Activated CD4-positive, alpha-beta T cell treated with anti-CD3 and anti-CD28 coated beads for 4 hours (primary cell): ENCODE measurements at places on chromosomes 5 and 9.

DNA sequence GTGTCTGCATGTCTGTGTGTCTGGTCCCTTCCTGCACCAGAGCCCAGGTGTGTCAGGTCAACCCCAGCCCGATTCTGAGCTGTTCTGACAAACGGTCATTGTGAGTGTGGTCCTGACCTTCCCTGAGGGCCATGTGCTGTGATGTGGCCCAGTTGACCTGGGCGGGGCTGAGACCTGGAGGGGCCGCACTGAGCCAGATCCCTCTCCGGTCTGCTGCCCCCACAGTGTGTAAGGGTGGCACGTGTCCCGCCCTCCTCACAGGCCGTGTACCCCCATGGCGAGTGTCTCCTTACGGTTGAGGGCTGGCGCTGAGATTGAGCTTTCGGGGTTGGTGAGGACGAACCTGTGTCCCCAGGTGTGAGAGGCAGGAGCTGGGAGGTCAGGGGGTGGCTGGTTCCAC, 136.5 kb downstream of the MRPL36 start:
- DNase-seq: no peak

DNA sequence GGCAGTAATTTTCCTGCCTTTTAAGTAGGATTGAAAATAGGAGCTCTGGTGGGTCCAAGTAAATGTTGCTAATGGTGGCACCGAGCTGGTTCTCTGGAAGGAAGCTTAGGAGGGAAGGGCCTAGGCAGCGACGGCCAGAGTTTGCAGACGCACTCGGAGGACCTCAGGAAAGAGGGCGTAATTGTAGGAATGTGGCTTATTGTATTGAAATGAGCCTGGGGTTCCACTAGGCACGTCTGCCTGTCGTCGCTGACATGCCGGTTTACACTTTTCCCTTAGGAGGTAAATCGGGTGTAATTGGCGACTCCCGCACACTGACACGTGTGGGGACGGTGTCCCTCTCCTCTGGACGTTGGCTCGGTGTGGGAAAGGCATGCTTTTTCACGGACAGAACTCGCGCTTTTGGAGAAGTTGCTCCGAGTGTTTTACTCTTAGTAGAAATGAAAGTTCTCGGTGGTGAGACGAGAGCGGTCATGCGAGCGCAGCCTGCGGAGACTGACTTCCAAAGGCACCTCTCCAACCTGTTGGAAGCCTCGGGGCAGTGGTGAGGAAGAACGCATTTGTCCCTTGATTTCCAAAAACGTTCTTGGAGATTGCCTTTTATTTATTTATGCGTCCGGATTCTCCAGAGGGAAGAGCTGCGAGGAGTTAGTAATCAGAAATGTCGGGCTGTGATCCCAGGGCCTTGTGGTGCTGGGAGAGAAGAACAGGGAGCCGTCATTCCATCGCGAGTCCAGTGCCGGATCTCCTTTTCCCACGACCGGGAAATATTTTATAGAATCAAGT, 1.3 kb downstream of the NR4A3 start:
- no peak for DNase-seq

DNA sequence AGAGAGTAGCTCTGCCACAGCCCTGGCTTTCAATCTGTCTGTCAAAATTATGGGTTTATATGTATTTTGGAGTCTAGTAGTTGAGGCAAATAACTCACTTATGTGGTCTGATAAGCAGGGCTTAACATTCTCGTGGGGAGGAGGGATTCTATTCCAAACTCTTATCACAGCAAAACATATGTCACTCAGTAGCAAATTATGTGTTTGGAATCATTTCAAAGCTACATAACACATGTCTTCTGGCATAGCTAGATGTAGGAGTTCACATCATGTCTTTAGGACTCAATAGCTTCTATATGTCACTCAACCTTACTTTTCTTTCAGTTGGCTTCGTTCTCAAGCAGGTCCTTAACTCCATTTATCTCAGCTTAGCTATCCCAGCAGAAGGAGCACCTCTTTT, 144.5 kb upstream of the SEMA6A start:
- no peak for DNase-seq

DNA sequence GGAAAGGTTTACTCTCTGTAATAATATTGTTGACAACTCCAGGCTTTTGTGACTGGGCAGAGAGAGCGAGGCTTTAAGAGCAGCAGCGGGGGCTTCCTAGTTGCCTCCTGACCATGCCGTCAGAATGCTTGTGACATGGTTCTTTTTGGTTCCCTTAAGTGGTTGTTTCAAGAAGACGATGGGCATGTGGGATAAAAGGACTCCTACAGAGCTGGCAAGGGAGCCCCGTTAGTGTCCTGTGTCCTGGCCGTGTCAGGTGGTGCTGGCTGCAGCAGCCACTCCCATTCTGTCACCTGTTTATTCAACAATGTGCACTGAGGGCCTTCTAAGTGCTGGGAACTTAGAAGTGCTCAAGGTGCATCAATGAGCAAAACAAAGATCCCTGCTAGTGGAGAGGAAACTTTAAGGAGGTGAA, 19.7 kb downstream of the LCP2 start:
- DNase-seq: no peak

DNA sequence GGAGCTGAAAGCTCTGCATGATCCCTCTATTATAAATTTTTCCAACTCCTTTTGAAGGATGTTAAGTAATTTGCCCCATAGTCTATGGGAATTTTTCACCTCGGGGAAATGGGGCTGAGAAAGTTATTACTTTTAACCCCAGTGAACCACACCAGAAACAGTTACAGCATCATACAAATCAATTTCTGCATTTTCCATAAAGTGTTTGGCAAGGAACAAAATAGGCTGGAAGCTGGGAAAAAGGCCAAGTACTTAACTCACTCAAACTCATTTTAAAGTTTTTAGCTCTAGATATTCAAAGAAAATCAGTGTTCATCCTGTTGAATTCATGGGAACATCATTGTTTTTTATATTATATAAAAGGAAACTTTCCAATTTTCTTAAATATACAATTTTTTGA, 160.9 kb downstream of the SH3GL2 start:
- no peak for DNase-seq

GRCh38 chr5:175195698-175196656, 248.0 kb downstream of the DRD1 start:
- DNase-seq: no peak

DNA sequence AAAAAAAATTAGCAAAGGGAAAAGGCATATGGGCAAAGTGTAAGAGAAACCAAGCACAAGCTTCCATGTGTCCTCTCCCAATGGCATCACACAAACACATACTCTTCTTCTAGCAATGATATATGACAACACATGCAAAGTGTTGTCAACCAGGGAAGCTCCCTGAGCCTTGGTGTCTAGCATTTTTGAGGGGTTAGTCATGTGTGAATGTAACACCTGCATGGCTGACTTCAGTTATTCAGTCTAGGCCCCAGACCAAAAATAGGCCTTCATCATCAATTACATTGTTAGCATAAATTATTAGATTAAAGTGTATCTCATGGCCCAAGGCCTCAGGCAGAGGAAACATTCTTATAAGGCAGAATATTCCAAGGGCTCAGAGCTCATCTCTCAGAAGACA, 450.0 kb downstream of the TLE1 start:
- DNase-seq: no peak

DNA sequence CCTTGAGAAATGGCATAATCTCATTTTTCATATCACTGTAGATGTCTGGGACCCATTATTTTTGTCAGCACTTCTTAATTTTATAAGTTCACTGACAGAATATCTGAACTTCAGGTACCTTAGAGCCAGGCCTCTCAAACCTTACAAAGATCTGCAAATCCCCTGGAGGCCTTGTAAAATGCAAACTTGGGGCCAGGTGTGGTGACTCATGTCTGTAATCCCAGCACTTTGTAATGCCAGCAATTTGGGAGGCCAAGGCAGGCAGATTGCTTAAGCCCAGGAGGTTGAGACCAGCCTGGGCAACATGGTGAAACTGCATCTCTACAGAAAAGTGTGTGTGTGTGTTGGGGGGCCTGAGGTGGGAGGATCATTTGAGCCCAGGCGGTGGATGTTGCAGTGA, 30.8 kb downstream of the RASGRF2 start:
- no peak for DNase-seq

DNA sequence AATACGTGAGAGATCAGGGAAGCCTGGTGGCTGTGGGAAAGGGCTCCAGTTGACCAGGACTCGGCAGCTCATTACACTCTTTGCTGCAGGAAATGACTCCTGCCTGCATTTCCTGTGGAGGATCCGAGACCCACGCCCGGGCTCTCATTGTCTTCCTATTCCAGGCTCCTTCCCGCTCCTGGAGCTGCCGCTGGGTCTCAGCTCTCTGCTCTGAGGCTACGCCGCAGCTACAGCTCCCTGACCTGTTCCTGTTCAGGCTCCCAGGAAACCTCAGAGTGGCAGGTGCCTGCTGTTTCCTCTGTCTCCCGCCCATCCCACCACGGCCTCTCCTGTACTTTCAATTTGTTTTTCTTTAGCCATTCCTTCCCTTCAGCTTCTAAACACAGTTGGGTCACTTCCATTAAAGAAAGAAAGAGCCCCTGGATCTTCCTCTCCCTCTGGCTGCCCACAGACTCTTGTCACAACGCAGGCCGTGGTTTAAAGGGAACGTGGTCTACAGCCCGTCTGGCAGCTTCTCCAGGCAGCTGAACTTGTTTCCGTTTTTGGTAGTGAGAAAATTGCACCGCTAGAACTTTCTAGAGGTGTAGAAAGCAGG, 71.5 kb downstream of the IL6ST start:
- DNase-seq: no peak

- no peak for DNase-seq
Measured at GRCh38 chr5:10366310-10367272, 13.1 kb downstream of the MARCHF6 start.

DNA sequence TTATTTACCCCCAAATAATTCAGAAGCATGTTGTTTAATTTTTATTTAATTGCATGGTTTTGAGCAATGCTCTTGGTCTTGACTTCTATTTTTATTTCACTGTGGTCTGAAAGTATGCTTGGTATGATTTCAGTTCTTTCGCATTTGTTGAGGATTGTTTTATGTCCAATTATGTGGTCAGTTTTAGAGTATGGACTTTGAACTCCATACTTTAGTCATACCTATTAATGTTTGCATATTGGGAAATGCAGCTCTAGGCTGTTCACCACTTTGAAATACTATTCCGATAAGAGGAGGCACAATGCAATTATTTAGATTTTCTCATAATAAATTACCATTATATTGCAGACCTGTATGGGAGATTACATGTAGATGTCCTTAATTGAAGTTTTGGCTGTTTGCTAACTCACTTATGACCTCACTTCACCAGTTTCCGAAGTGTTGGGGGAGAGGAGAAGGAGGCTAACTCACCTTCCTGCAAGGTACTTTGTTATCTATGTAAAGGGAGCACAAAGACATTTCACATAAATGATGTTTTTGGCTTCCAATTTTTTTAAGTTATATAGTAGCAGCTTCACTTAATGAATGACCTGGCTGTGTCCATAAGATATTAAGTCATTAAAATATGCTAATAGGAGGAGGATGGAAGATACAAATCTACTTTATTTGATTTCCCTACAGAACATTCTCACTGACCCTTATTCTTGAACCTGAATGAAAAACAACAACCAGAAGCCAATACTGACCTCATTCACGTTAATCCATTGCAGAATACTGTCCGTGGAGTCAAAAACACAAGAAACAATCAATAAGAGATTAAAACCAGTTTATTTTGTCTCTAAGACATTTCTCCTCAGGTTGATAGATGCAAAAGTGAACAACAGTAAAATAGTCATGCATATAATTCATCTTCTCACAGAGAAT, 970.3 kb upstream of the ARRDC3 start:
- DNase-seq: no peak

GRCh38 chr9:124854161-124854560, 901 bp downstream of the WDR38 start:
- DNase-seq: no peak

- DNase-seq: no peak
Measured at GRCh38 chr5:35285435-35285834, 55.1 kb upstream of the PRLR start.

- DNase-seq: no peak
Measured at GRCh38 chr5:157326440-157327005, 60.6 kb downstream of the CYFIP2 start.

- DNase-seq: no peak
Measured at GRCh38 chr9:96177005-96177718, 124.8 kb downstream of the HSD17B3 start.

DNA sequence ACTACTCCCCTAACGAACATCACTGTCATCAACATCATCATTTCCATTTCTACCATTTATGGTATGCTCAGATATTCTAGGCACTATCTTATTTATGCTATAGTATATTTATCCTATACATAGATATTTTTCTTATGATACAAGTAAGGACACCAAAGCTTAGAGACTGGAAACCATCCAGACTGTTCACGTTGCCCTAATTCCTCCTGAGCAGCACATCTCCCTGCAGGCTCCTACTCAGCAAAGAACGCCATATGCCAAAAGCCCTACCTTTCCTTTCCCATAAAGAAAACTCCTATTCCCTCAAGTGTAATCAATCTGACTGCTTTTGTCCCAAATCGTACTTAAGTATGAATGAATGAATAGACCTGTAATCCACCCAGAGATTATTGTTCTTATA, 247.0 kb downstream of the PRELID2 start:
- DNase-seq: no peak

DNA sequence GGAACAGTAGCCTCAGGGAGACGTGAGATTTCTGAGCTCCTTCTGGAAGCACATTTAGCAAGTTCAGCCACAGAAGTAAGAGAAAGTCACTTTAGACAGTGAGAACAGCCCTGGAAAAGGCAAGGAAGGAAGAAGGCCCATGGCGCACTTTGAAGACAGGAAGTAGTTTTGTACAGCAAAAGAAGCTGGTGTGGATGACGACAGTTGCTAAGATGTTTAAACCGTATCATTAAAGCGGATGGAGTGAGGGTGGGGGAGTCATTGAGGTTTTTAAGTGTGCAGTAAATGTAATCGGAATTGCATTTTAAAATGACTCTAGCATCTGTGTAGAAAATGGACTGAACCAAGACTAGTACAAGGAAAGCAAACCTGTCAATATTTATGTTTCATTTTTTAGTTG, 15.3 kb upstream of the TRPM3 start:
- no peak for DNase-seq

DNA sequence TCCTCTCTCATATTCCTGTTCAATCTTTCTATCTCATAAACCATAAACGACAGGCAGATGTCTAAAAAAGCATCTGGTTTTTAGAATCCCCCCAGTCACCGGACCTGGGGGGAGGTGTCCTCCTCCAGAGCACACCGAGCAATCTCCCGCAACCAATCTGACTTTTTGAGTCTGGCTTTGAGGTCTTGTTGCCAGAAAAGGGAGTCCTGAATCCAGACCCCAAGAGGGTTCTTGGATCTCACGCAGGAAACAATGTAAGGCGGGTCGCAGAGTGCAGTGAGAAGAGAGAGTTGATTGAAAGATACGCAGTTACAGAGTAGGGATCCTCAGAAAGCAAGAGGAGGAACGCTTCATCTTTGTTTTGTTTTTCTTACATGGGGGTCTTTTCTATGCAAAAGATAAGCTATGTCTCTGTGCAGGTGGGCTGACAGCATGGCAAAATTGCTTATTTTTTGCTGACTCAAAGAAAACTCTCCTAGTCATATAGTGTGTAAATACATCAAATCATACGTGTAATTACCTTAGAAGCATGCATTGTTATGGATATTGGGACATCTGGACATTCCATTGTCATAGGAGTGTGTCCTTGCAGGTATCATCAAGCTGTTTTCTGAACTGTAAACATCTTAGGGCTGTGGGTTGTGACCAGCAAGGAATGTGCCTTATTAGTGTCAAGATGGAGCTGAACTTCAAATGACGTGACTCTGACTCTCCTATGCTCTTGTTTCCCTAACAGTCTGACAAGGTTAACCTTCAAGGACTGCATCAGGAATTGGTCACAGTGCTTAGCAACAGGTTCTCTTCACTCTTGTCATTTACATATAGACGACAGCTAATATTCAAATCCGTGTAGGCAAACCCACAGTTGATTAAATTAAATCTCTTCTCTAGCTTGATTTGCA, 159.3 kb upstream of the DAPK1 start:
- no peak for DNase-seq
